ENCODE measurements at places on chromosomes 6 and 20.

GRCh38 chr6:151911401-151911800 is 103.9 kb downstream of the ESR1 start:
- DNase-seq: no peak

- DNase-seq: peak; percentile 98
These were observed at the start of gene MDC1 for GRCh38 chr6:30717129-30717844. MDC1 (minus strand) TSS chr6:30717281; CDS start chr6:30715175, 2,106 bp downstream.

- no peak for DNase-seq
These were observed 31.9 kb downstream of the DUSP22 start for GRCh38 chr6:324116-324728.

DNA sequence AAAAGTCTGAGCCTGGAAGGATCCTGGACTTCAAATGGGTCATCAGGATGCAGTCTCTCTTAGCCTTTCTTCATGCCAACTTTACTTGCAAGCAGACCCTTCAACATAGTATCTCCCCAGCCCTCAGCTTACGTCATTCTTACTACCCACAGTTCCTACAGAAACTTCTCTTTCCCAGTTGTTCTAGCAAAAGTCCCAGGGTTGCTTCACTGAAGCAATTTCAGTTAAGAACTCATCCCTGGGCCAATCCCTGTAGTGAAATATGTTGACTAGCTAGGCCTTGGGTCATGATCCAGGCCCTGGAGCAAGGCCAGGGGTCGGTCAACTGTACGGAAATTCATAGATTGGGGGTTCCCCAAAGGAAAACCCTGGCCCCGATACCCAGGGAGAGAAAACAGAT is 8.6 kb upstream of the FAM83D start:
- no peak for DNase-seq

- no peak for DNase-seq
These were observed 967 bp downstream of the KIAA0408 start for GRCh38 chr6:127458222-127458621.

DNA sequence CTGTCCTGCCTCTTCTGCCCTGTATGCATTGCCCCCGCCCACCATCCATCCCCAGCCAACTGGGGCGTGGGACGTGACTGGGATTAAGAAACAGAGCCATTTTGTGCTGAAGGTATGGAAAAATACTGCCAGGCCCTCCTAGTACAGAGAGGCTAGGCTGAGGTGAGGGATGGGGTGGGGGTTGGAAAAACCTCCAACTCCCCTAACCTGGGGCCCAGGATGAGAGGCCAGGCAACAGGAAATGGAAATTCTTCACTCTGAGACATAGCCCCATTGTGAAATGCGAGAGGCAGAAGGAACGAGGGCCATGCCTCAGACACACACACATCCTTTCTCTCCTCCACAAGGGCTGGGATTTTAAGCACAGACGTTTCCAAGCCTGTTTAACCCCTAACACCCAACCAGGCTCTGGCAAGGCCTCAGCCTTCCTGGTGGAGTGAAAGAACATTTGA is 19.9 kb downstream of the KCNK5 start:
- DNase-seq: no peak

DNA sequence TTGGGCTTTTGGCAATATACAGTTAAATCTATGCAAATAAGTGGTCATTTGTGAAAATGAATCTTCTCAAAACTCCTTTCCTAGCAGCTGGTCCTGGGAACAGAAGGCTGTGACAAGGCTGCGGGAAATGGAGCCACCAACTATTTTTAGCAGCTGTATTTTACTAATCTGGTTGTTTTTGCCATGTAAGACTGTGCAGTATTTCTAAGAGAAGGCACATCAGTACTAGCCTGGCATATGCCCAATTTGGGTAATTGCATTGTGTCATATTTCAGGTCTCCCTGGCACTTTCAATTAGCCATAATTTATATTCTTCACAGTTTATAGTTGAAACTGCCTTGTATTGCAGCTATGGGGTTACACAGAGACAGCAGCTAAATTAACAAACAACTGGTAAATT is 109.6 kb downstream of the MANEA start:
- no peak for DNase-seq

GRCh38 chr6:85092226-85092625 is 327.8 kb upstream of the TBX18 start:
- DNase-seq: no peak

DNA sequence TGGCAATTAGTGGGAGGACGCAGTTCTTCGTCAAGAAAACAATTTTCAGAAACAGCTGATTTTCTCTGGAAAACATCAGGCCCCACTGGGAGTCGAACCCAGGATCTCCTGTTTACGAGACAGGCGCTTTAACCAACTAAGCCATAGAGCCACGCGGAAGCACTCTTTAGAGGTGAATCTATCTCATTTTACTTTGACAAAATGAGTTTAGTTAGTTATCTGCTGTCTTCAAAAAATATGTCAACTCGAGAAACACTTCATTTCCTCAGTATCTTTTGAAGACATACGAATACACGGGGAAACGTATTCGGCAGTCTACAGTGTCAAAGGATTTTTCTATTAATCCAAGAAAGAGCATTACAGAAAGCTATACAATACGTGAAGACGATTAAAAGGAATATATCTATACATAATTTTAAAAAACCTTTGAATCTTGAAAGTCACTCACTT is 26.7 kb downstream of the GPX6 start:
- peak; percentile 66 for DNase-seq

DNA sequence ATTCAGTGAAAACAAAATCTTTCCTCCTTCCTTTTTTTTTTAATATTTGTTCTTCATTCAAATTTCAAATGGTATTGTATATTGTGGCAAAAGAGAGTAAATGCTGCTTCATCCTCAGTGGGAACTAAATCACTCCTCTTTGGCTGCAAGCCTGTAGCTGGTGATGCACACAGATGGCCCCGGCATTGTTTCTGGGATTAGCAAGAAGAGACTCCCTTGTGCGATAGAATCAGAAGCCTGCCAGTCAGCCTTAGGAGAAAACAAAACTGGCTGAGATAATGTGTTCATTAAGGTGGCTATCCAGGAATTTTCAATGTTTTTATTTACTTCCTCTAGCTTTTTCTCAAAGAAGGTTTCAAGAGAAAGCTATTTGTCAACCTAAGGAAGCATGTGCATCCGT is 20.7 kb upstream of the ELOVL2 start:
- DNase-seq: no peak

DNA sequence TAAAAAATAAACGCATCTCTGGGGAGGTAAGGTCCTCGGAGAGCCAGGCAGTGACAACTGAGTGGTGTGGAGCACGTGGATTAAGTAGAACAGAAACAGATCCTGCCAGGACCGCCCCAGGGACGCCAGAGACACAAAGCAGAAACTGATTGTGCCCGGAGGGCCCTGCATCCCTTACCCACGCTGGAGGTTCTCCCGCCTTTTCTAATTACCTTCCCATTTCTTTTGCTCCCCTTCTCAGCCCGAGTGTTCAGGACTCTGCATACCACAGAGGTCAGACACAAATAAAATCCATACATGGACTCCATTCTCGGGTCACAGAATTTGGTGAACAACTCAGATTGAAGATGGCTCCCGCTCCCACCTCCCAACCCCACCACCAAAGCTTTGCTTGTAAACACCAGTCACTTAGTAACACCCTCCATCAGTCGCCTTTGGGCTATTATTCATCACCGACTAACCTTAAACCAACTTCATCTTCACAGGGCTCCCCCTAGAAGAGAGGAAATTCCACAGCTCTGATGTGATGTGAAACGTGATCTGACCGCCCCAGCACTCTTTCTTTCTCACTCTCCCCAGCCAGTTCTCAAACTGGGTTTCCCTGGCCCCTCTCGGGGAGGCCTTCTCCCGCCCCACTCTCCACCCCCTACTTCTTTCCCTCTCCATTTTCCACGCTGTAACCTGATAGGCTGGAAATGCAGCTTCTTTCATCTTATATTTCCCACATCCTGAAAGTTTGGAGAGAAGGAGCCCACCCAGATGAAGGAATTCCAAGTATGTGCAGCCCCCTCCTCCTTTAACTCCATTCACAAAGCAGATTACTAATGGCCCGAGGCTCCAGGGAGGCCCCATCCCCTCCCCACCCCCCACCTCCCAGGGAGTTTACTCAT is 32.5 kb upstream of the PIM1 start:
- no peak for DNase-seq

DNA sequence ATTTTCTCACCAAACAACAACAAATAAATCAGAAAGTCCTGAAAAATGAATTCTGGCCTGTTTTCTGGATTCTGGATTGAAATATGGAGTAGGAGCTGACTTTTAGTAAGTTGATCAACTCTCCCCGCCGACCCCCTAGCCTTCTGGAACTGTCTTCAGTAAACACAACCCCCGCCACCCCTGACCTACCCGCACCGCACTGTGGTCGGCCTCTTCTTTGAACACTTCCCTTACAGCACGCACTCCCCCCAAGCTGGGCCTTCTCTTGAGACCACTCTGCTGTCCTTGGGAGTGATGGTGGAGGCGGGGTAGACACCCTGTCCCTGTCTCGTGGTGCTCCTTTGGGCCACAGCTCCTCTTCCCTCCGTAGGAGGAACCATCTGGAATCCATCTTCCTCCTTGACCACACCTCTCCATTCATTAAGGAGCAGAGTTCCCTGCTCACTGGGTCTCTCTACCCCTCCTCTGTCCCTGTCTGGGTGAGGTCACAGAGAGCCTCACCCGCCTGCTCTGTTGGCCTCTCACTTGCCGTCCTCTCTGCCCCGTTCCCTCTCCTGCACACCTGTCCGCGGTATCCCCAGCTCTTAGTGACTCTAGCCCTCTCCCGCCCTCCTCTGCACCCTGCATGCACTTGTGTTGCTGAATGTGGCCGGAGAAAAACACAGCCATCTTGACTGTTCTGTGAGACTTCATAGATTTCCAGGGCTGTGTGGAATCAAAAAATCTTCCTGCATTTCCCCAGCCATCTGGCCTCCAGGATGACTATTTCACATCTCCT is 19.1 kb downstream of the SYNJ2 start:
- no peak for DNase-seq

GRCh38 chr20:53162251-53162835 is 190.2 kb downstream of the TSHZ2 start:
- DNase-seq: no peak

DNA sequence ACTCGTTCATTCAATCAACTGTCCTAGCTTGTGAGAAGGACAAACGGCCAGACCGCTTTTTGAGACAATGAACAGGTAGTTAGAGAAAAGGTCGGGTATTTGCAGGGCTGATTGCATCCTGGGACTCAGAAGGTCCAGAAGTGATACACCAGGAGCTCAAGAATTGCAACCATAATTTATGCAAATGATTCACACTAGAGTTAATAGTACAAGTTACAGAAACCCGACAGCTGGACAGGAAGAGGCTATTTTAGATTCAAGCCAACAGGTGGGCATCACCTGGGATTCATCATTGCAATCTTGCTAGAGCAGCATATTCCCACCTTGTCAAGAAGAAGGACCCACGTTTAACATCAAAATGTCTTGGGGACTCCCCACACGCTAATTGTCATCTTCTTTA is 83.5 kb downstream of the TNFAIP3 start:
- DNase-seq: no peak

DNA sequence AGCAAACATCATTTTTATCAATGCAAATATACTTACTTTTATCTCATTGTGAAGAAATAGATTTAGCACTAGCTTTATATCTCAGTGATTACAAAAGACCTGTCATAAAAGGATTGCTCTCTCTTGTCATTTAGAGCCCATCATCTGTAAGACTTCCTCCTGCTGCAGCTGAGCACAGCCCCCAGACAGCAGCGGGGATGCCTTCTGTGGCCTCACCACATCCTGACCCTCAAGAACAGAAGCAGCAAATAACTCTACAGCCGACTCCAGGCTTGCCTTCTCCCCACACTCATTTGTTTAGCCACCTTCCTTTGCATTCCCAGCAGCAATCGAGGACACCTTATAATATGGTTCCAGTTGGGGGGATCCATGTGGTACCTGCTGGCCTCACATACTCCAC is 127.0 kb upstream of the EDN1 start:
- peak; percentile 6 for DNase-seq

GRCh38 chr6:89308525-89309395 is 6.3 kb downstream of the GABRR2 start:
- no peak for DNase-seq

- DNase-seq: no peak
These were observed 46.8 kb downstream of the LY86 start for GRCh38 chr6:6635291-6635690.

GRCh38 chr6:38174806-38175495 is 355.4 kb downstream of the ZFAND3 start:
- DNase-seq: no peak

DNA sequence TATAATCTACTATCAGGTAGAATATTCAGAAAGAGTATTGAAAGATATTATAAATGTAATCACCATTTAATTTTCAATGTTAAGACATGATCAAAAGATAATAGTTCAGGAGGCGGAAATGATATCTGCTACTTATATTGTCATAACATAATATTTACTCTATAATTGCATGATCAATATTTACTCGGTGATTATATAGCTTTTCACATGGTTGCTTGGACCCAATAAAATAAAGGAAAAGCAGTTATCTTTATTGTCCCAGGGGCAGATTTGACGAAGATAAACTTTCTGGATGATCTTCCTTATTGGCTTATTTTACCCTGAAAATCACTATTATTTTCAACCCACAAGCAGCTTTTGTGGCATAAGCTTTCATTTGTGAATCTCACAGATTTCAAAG is 350.4 kb downstream of the HACE1 start:
- DNase-seq: no peak

DNA sequence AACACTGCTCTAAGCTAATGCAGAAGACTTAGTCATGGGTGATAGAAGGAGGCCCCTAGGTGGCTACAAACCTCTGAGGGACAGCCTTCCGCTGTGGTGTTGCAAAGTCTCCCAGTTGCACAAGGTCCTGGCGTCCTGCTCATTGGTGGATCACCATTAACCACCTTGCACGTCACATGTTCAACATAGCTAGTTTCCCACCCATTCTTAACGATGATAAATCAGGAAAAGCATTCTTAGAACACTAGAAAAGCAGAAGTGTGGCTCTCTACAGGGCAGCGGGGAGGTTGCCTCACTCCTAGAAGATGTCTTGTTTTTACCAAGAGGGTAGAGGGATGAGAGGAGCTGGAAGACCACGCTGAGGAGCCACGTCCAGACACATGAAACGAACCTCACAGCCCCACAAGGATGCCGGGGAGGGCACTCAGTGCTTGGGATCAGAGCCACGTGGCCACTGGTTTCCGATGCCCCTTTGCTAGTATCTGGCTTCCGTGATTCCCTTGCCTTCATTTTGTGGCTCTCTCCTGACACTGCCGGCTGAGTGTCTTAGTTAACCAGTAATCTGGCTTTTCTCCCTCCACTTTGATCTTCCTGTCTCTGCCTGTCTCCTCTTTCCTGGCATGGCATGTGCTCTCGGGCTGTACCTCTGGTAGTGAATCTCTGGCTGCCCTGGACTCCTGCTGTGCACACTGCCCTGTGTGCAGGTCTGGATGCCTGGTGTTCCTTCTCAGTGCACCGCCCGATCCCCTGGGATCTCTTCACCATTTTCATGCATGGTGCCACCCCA is 91.4 kb upstream of the NEDD9 start:
- DNase-seq: no peak

DNA sequence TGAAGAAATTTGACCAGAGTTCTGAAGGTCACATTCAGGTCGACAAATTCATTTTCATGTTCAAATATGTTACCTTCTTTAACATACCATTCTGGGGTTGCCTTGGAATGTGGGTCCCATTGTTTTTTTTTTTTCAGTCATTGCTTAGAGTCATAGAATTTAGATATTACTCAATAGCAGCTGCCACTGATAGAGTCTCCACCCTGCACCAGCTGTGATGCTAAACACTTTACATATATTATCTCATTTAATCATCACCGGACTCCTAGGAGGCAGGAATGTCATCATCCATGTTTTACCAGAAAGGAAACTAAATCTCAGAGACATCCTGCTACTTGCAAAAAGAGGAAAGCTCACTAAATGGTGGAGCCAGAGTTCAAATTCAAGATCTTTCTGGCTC is 204.7 kb downstream of the ESR1 start:
- DNase-seq: no peak

All from KG1 (cell line).